Suppressor macrophage treated with lipopolysaccharide for 1 hour (primary cell): ENCODE measurements at places on chromosomes 2 and 18.
A peak's percentile ranks its signal among the peaks of the same experiment; 100 is the strongest.

- DNase-seq: no peak
Measured at GRCh38 chr2:129430911-129431310, 548.6 kb upstream of the RAB6C start.

GRCh38 chr18:61898640-61899101 lies 5.9 kb upstream of the RNF152 start:
- DNase-seq: no peak

GRCh38 chr2:8841932-8842331 lies 4.5 kb upstream of the KIDINS220 start:
- peak; percentile 58 for DNase-seq

DNA sequence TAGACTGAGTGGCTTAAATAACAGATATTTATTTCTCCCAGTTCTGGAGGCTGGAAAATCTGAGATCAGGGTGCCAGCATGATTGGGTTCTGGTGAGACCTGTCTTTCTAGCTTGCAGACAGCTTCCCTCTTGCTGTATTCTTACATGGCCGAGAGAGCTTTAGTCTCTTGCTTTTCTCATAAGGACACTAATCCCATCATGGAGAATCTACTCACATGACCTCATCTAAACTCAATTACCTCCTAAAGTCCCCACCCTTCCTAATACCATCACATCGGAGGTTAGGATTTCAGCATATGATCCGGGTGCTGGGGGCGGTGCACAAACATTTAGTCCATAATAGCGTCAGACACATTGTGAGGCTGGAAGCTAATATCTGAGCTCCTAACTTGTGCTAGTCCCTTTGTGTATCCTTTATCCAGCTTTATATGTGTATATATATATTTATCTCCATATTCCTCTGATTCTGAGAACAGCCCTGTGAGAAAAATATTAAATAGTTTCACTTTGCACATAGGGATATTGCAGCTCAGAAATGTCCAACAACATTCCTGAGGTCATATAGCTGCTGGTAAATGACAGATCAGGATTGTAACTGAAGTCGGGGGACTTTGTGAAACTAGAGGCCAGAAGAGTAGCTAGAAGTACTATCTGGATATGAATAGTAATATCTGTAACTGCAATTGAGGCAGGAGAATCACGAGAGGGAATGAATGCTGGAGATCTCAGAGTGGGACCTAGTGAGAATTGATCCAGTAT lies 28.9 kb downstream of the MARCHF4 start:
- DNase-seq: no peak

DNA sequence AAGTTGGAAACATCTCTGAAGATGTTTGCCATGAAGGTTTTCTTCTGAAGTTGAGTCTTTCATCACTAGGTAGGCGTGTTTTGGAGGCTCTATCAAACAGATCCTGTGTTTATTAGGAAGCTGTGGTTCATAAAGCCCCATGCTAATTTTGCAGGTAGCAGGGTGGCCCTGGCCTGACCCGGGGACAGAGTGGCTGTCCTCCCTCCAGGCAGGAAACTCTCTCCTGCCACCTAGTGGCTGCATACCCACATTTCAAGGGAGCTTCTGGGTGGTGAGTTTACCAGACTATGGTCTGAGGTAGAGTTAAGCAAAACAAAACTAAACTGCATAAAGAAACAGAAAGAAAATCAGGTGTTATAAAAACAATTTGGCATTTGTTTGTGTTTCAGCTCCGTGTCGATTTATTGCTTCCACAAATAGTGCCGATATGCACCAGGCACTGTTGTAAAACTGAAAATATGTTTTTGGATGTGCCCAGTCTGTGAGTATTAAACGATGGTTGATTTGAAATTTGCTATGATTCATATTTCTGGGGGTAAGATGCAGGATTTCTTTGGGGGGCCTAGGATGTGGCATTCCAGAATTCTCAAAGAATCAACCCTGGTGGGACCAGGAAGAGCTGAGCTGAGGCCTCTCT lies 26.0 kb upstream of the IL37 start:
- DNase-seq: peak; percentile 89

DNA sequence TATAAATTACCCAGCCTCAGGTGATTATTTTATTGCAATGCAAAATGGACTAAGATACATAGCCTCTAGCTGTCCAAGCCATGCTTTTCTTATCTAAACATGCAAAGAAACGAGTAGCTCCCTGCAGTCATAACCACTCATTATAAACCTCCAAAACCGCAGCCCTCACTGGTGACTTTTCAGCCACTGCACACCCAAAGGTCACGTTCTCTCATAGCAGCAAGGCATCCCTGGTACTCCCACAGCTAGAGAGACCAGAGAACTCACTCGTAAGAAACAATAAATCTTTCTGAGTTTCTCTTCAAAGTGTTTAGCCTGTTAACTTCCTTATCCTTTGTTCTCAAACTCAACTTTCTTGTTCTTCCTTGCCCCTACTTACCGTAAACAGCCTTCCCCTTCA lies 28.5 kb upstream of the RALBP1 start:
- DNase-seq: no peak

- no peak for DNase-seq
Measured at GRCh38 chr2:72744049-72744448, 81.8 kb downstream of the EXOC6B start.

- DNase-seq: no peak
Measured at GRCh38 chr2:236974148-236974547, 111.5 kb upstream of the COPS8 start.

- peak; percentile 41 for DNase-seq
Measured at GRCh38 chr2:8441986-8442385, 239.9 kb upstream of the ID2 start.

DNA sequence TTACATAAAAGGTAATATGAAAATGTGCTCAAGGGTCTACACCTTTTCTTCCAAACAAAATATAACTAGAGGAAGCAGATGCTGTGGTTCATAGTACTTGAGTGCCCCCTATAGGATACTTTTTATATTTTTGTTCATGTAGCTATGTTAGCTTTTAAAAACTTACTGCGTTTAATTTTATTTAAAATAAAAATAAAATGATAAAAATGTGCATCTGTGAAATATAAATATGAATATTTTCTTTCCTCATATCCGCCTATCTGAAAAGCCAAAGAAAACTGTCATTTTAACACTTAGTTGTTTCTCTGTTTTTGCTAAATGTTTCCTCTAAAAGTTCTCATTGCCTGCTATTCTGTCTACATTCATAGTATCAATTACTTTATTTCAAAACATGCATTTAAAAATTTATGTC lies 9.6 kb upstream of the LRP1B start:
- DNase-seq: no peak

- no peak for DNase-seq
Measured at GRCh38 chr18:58584200-58585127, 44.4 kb downstream of the ALPK2 start.

GRCh38 chr2:65291216-65292105 lies 63.8 kb downstream of the ACTR2 start:
- DNase-seq: peak; percentile 41

GRCh38 chr2:179910735-179911113 lies 49.3 kb upstream of the ZNF385B start:
- no peak for DNase-seq

GRCh38 chr2:44793322-44793870 lies 148.1 kb upstream of the SIX3 start:
- peak; percentile 52 for DNase-seq

DNA sequence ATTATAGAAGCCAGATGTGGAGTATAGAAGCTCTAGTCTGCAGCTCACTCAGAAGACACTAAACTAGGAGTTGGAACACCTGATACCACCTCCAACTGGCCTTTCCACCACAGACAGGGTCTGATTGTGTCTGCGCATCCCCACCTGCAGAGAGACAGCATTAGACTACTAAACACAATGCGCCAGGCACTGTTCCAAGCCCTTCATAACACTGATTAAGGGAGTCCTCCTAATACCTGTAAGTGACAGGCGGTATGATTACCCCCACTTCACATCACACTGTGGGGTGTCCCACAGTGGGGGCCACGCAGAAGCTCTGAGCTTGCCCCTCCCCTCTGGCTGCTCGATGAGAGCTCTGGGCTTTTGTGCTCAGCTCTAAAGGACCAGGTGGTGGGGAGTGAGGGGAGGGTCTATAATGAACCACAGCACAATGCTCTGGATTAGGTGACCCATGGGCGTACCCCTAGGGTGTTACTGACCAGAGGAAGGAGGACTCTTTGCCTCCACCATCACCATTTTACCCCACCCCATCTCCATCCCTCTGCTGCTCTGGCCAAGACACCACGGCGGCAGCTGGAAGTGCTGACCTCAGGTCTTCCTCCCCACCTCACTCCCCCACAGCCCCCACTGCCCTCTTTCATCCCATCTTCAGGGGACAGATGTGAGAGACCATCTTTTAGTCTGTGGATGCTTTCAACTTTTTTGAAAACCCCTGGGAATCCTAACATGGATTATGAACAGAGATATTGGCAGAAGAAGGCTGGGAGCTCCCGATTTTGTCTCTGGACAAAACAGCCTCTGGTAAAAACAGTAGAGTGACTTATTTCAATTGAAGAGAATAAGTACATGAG lies 145.1 kb downstream of the GFPT1 start:
- no peak for DNase-seq

DNA sequence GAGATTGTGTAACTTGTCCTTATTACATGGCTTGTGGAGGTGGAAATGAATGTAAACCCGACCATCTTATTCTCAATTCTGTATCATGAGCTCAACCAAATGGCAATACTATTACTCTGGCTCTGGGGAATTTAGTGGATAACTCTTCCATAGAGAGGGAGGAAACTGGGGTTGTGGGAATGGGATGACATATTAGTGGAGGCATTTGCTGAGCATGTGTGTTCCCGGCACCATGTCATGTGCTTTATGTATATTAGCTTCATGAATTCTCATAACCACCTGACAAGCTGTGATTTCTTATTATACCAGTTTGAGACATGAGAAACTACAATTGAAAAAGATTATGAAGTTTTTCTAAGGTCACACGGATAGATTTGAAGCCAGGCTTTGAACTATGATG lies 112.8 kb upstream of the TMEFF2 start:
- DNase-seq: no peak

DNA sequence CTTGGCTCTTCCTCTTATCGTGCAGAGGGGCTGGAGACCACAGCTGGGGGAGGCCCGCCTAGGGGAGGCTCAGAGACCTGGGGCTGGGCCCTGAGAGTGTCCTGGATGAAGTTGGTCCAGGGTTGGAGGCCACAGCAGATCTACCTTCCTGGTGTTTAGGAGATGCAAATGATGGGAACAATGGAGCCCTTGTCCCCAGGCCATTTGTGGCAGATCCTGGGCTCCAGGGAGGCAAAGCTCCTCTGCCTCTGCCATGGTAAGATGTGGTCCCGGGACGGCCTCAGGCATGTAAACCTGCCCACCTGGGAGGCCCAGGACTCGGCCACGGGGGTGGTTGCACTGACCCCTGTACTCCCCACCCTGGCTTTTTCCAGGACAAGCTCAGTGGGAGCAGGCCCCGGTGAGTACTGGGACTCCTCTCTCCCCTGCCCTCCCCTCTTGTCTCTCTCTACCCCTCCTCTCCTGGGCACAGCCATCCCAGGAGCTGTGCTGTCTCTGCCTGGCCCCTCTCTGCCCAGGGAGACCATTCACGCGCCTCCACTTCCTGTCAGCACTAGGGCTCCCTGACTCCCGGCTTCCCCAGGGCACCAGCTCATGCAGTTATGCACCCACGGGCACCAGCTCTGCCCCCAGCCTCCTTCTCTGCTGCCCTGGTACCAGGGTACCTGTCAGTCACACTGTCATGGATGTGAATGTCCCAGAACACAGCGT lies 10.9 kb downstream of the SH2D6 start:
- no peak for DNase-seq
